ENCODE measurements at places on chromosomes 4 and X.
A peak's percentile ranks its signal among the peaks of the same experiment; 100 is the strongest.

GRCh38 chr4:24117975-24118374 lies 228.1 kb upstream of the PPARGC1A start:
- no peaks in the 10 kb centered on the region for H3K4me1 ChIP-seq
- no peak for DNase-seq
- H3K36me3 ChIP-seq: no peaks in the 10 kb centered on the region
- H3K27ac ChIP-seq: no peak overlapping the region

DNA sequence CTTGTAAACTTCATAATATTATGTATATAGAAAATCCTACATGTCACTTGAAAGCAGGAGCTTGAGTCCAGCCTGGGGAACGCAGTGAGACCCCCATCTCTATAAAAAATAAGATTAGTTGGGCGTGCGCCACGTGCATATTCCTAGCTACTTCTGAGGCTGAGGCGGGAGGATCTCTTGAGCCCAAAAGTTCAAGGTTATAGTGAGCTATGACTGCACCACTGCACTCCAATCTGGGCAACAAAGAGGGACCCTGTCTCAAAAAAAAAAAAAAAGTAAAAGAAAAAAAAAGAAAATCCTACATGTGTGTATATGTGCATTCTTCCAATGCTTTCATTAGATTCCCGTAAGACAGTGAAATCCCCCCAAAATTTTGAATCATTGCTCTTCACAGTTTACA lies 1.7 kb downstream of the SEC31A start:
- DNase-seq: no peak
- peaks cover 11% of the 10 kb centered on the region for H3K36me3 ChIP-seq
- H3K27ac ChIP-seq: no peak overlapping the region
- H3K4me1 ChIP-seq: peaks cover 3% of the 10 kb centered on the region
- peak overlapping the region; percentile 95 for H3K4me3 ChIP-seq
- no peaks in the 10 kb centered on the region for H3K27me3 ChIP-seq

- H3K36me3 ChIP-seq: no peaks in the 10 kb centered on the region
- DNase-seq: no peak
- H3K4me1 ChIP-seq: no peaks in the 10 kb centered on the region
- no peak overlapping the region for H3K4me3 ChIP-seq
- H3K27me3 ChIP-seq: no peaks in the 10 kb centered on the region
Observed at GRCh38 chrX:122512561-122513072, 671.5 kb upstream of the GRIA3 start.

- DNase-seq: no peak
- H3K36me3 ChIP-seq: no peaks in the 10 kb centered on the region
- H3K4me1 ChIP-seq: no peaks in the 10 kb centered on the region
- H3K4me3 ChIP-seq: no peak overlapping the region
Observed at GRCh38 chrX:75673468-75673867, 111.6 kb downstream of the MAGEE2 start.

DNA sequence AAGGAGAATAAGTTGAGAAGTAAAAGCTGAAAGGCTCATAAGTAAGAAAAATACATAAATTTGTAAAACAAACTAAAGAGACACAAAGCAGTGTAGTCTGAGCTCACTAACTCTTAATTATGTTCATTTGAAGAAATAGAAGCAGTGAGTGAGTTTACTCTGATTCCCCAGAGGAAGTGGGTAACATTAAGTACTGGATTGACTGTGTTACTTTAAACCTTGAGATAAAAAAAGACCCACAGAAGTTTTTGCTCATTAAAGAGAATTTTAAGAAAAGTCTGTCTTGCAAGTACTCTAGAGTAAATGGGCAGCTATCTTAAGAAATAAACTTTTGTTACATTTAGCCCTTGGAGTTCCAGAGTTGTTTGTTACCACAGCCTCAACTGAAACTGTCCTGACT lies 2466.9 kb downstream of the PCDH7 start:
- DNase-seq: no peak
- no peak overlapping the region for H3K4me3 ChIP-seq
- H3K36me3 ChIP-seq: no peaks in the 10 kb centered on the region
- no peak overlapping the region for H3K27ac ChIP-seq
- no peaks in the 10 kb centered on the region for H3K4me1 ChIP-seq

DNA sequence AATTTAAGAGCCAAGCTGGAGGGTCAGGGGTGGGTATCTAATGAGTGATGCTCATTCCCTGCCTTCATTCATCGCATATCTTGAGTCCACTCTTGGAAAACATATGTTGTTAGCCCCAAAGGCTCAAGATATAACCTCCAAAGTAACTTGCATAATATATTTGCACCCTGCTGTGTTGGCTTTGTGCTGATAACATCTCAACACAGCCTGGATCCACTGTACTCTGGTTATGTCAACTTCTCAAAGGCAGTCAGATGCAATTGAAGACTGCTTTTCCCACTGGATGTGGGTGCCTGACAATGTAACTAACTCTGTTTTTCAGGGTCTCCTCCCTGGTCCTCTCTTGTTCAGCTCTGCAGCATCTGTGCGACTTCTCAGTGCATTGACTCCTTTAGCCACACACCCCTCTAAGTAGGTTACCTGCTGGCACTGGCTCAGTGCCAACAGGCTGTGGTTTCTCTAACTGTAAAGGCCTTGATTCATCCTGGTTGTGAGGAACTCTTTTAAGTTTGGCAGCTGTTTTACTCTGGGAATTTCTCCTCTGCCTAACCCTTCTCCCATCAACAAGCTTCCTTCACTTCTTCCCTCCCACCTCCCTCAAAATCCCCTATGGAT lies 28.1 kb downstream of the SLC16A2 start:
- no peaks in the 10 kb centered on the region for H3K4me1 ChIP-seq
- no peak overlapping the region for H3K4me3 ChIP-seq
- H3K27me3 ChIP-seq: no peaks in the 10 kb centered on the region
- DNase-seq: no peak
- H3K27ac ChIP-seq: no peak overlapping the region
- H3K36me3 ChIP-seq: no peaks in the 10 kb centered on the region

GRCh38 chr4:38069271-38069760 lies 109.1 kb downstream of the PTTG2 start:
- no peaks in the 10 kb centered on the region for H3K36me3 ChIP-seq
- H3K4me3 ChIP-seq: no peak overlapping the region
- H3K27ac ChIP-seq: no peak overlapping the region
- no peaks in the 10 kb centered on the region for H3K27me3 ChIP-seq
- DNase-seq: no peak

GRCh38 chr4:107246761-107247160 lies 210.6 kb upstream of the DKK2 start:
- no peak overlapping the region for H3K4me3 ChIP-seq
- no peaks in the 10 kb centered on the region for H3K36me3 ChIP-seq
- H3K27me3 ChIP-seq: no peaks in the 10 kb centered on the region
- H3K27ac ChIP-seq: no peak overlapping the region
- no peak for DNase-seq

DNA sequence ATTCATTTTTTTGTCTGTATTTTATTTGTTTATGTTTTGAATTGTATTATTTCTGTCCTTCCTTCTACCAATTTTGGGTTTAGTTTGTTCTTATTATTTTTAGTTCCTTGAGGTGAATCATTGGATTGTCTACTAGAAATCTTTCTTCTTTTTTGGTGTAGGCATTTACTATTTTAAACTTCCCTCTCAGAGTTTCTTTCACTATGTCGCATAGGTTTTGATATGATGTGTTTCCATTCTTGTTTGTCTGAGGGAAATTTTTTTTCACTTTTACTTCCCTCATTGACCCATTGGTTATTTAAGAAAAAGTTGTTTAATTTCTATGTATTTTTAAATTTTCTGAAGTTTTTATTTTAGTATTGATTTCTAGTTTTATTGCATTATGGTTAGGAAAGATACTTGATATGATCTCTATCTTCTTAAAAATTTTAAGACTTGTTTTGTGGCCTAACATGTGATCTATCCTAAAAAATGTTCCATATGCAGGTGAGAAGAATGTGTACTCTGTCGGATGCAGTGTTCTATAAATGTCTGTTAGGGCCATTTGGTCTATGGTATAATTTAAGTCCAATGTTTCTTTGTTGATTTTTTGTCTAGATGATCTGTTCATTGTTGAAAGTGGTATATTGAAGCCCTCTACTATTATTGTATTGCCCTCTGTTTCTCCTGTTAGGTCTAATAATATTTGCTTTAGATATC lies 68.8 kb downstream of the IL15 start:
- no peaks in the 10 kb centered on the region for H3K27me3 ChIP-seq
- no peaks in the 10 kb centered on the region for H3K4me1 ChIP-seq
- DNase-seq: no peak
- no peaks in the 10 kb centered on the region for H3K36me3 ChIP-seq
- no peak overlapping the region for H3K27ac ChIP-seq

- H3K4me1 ChIP-seq: no peaks in the 10 kb centered on the region
- H3K36me3 ChIP-seq: no peaks in the 10 kb centered on the region
- no peak for DNase-seq
- no peak overlapping the region for H3K27ac ChIP-seq
- no peaks in the 10 kb centered on the region for H3K27me3 ChIP-seq
Observed at GRCh38 chr4:126136922-126137781, 822.4 kb downstream of the FAT4 start.

DNA sequence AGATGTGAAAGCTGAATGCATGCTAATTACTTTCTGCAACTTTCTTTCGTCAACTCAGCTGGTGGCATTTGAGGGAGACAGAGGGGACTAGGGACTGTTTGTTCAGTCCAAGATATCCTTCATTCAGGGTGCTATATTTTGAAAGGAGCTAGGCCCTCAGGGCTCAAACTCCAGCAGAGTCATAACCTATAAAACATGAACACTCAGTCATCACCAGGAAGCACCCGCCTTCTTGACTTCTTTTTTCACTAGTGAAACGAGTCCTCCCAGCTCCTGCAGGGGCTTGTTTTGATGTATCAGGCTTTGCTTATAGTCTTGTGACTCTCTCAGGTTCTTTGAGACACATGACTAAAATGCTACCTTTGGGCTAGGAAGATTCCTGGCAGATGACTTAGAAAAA lies 230.6 kb downstream of the PCDH7 start:
- no peaks in the 10 kb centered on the region for H3K27me3 ChIP-seq
- H3K27ac ChIP-seq: no peak overlapping the region
- no peak for DNase-seq
- no peaks in the 10 kb centered on the region for H3K36me3 ChIP-seq

DNA sequence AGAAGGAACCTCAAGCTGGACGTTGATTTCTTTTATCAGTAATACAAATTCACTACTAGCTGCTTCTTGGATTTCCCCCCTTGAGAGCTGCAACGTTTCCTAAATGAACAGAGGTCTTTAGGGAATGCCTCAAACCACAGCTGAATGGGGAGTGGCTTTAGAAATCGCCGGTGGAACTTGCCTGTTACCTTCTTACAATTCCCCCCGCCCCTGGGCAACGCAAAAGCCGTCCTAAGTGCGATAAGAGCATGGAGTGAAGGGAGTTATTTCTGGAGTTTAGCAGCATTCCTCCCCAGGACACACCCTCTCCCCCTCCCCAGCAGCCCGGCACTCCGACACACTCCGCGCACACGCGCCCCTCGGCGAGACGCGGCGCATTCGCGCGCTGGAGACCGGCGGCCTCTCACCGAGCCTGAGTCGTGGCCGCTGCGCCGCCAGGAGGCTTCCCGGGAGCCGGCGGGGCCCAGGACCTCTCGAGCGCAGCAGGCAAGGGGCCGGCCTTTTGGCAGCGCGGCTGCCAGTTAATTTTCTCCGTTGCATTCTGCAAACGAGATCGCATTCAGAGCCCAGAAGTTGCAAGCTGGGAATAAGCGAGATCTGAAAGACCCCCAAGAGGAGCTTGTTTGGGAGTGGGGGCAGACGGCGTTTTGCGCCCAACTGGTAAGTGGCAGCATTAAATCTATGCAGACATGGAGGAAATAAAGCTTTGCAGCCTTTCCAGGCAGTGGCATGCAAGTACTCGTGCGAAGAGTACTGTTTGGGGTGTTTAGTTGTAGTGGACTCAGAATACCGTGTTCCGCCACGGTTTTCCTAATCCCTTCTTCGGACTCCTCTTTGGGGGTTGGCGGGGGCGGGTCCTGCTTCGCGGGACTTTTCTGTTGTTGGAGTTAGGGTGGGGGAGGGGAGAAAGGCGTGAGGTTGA lies 134.7 kb downstream of the PALLD start:
- peak overlapping the region; percentile 88 for H3K4me3 ChIP-seq
- H3K27me3 ChIP-seq: no peaks in the 10 kb centered on the region
- H3K4me1 ChIP-seq: peaks cover 20% of the 10 kb centered on the region
- DNase-seq: peak; percentile 36
- no peaks in the 10 kb centered on the region for H3K36me3 ChIP-seq
- peak overlapping the region; percentile 4 for H3K27ac ChIP-seq

DNA sequence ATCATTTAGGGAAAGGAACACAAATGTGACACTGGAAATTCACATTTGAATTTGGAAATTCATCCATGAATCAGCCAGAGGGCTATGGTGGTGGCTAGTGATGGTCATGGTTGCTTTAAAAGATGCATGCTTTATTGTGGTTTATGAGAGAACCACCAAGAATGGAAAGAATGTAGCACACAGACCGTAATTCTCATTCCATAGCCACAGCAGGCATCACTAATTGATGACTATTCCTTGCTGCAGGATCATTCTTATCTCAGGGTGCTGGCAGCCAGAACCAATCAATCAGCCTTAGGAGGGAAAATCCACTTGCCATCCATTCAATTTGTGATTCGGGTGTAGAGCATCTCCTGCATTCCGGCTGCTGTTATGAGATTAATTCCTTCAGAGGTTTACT lies 115.6 kb downstream of the DHRSX start:
- H3K4me3 ChIP-seq: no peak overlapping the region
- no peak for DNase-seq
- no peak overlapping the region for H3K27ac ChIP-seq
- no peaks in the 10 kb centered on the region for H3K4me1 ChIP-seq

DNA sequence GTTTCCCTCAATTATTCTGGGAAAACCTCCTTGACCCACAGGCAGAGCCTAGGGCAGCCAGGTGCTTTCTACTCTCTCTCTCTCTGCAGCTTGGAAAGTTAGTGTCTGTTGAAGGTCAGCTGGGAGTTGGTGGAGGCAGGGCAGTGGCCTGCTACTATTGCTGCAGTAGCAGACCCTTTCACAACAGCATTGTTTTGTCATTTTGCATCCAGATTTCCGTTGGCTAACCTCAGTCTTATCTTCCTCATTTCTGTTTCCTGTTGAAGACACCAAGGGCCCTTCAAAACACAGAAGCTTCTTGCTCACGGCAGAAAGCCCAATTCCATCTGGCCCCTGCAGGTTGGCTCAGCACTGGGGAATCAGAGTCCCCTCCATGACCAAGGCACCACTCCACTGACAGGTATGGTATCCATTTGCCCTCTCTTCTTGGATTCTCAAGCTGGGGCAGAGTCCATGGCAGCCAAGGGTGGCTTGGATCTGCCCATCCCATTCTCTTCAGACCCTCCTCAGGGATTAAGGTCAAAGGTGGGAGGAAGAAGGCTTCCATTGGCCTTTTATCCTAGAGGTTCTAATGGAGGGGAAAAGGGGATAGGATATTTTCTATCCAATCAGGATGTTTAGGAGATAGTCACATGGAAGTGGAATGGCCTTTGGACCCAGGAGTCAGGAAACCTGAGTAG lies 24.6 kb downstream of the VSIG4 start:
- no peak overlapping the region for H3K27ac ChIP-seq
- DNase-seq: no peak
- no peaks in the 10 kb centered on the region for H3K4me1 ChIP-seq
- H3K27me3 ChIP-seq: no peaks in the 10 kb centered on the region

- H3K4me3 ChIP-seq: no peak overlapping the region
- no peak for DNase-seq
- no peaks in the 10 kb centered on the region for H3K36me3 ChIP-seq
- no peaks in the 10 kb centered on the region for H3K27me3 ChIP-seq
- no peaks in the 10 kb centered on the region for H3K4me1 ChIP-seq
- H3K27ac ChIP-seq: no peak overlapping the region
Observed at GRCh38 chr4:40923316-40924095, 173.8 kb downstream of the NSUN7 start.
